Epithelial cell of prostate (primary cell): ENCODE measurements at places on chromosomes 12 and 14.

GRCh38 chr14:57943038-57943437 lies 77.1 kb upstream of the SLC35F4 start:
- no peak for DNase-seq

- peak; percentile 83 for DNase-seq
These were observed 11.3 kb downstream of the BDKRB1 start for GRCh38 chr14:96267336-96267735.

DNA sequence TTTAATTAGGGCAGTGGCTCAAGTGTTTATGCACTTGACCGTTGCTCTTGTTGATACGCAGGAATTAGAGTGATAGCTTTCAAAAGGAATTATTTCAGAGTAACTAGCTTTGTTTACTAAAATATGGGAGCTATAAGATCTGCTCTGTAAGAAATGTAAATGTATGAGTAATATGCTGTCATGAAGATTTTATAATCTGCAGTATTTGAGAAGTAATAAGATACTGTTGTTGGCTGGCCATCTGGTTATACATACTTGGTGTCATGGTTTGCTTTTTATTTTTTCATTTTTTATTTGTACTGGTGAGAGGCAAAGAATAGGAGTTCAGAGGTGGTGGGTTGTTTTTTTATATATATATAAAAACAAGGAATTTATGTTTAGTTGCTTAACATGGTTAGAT lies 58.5 kb downstream of the PLXNC1 start:
- no peak for DNase-seq

DNA sequence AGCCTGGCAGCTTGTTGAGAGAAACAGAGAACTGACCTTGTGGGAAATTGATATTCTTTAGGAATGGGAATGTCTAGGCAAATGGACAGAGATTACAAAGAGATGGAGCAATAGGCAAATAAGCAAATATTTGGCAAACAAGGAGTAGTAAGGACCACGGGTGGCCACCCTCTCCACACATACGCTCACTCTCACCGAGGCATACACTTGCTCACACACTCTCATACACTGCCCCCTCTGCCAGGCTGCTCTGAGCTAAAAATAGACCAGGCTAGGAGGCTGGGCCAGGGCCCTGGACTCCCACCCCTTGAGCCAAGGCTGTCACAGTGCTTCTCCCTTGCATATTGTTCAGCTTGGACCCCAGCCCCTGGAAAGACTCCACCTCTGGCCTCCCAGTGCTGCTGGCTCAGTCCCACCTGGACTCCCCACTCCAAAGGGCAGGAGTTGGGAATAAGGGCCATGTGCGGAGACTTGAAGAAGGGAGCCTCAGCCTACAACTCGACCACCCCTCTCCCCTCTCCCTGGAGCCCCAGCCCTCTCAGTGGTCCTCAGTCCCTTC lies 1.1 kb downstream of the PPP1R1A start:
- DNase-seq, result no peak

GRCh38 chr14:74064883-74065282 lies 19.4 kb downstream of the ALDH6A1 start:
- DNase-seq, result no peak

DNA sequence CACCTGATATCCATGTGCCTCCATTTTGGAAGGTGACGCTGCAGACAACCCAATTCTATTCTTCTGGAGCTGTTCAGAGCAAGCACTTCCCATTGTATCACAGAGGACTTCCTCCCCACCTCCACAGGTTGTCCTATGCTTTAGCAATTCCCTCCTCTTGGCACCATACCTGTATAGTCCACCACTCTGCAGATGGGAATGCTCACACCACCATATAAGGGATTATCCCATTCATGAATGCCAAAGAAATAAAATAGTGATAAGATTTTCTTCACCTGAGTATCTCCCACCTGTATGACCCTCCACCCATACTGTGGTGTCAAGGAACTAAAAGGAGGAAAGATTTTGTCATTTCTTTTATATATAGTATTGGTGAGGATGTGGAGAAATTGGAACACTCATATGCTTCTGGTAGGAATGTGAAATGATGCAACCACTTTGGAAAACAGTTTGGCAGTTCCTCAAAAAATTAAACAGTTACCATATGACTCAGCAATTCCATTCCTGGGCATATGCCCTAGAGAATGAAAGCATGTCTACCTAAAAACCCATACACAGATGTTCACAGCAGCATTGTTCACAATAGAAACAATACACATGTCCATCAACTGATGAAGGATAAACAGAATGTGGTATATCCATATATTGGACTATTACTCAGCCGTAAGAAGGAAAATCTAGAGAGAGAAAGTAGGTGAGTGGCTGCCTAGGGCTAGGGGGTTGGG lies 75.2 kb downstream of the FIGNL2 start:
- DNase-seq, result no peak

DNA sequence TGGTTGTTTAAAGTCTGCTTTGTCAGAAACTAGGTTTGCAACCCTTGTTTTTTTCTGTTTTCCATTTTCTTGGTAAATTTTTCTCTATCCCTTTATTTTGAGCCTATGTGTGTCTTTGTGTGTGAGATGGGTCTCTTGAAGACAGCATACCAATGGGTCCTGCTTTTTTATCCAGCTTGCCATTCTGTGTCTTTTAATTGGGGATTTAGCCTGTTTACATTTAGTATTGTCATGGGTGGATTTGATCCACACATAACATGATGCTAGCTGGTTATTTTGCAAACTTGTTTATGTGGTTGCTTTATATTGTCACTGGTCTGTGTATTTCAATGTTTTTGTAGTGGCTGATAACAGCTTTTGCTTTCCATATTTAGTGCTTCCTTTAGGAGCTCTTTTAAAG lies 17.2 kb upstream of the ART4 start:
- no peak for DNase-seq

GRCh38 chr12:109839444-109839843 lies 6.2 kb upstream of the TRPV4 start:
- no peak for DNase-seq

DNA sequence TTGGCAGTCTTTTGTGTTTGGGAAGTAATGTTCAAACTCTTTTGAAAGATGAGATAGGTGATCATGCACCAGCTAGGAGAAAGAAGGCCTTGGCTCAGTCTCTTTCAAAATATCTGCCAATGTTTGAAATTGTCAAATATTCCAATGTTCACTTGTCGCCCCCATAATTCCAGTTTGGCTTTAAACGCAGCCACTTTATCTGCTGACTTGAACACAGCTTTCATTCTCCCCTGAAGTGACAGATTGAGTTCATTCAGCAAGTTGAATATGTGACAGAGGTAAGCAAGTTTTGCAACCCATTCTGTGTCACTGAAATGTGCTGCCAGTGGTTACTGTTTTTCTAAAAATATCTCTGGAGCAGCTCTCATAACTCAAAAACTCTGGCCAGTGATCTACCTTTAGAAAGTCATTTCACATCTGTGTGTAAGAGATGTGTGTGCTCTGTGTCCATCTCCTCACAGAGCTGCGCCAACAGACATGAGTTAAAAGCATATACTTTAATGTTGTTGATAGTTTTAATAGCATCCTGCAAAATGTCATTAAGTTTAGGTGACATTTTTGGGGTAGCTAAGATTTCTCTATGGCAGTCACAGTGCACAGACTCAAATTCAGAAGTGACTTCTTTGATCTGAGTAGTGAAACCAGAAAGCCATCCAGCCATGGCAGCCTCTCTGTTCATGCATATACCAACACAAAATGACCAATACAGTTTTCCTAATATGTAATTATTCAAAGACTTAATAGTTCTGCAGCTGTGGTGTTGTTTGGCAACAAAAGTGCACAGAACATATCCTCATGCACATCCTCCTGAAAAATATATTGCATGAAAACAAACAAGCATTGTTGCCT lies 614.3 kb upstream of the MIS18BP1 start:
- DNase-seq, result no peak

DNA sequence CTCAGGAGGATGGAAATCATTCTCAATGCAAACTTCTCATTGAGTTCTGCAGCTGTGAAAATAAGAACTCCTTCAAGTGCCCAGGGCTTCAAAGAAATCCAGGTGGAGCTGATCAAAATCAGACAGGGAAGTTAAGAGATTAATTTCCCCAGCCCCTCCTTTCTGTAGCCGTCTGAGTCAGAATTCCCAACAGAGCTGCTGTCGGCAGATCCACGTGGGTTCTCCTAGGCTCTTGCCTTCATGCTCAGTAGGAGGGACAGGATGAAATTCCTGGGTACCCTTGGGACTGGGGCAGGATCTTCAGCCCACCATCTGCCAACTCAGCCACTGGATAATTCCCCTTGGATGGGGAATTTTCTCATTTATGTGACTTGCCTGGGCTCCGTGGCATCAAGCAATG lies 13.3 kb downstream of the TGFB3 start:
- no peak for DNase-seq

DNA sequence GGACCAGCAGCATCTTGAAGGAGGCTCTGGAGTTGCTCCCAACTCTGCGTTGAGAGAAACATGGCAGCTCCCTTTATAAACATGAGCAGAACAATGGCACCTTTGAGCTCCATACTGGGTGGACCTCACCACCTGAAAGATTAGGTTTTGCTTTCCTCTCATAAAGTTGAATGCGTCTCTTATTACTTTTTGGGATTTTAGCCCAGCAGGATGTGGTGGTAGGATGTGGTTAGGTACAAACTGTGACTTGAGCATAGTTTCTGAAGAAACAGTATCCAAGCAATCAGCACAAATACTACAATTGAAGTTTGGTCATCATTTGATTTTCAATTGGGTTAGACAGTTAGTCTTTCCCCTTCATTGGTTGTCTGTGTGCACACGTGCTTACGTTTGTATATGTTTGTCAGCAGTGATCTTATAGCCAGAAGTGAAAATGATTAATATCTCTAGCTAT lies at the start of gene PRR4:
PRR4 (minus strand) TSS at position 51 of the 454 bp plus-strand sequence; CDS start at position 13, 38 bp downstream.
- no peak for DNase-seq

GRCh38 chr12:116138781-116139180 lies 138.7 kb downstream of the MED13L start:
- no peak for DNase-seq

DNA sequence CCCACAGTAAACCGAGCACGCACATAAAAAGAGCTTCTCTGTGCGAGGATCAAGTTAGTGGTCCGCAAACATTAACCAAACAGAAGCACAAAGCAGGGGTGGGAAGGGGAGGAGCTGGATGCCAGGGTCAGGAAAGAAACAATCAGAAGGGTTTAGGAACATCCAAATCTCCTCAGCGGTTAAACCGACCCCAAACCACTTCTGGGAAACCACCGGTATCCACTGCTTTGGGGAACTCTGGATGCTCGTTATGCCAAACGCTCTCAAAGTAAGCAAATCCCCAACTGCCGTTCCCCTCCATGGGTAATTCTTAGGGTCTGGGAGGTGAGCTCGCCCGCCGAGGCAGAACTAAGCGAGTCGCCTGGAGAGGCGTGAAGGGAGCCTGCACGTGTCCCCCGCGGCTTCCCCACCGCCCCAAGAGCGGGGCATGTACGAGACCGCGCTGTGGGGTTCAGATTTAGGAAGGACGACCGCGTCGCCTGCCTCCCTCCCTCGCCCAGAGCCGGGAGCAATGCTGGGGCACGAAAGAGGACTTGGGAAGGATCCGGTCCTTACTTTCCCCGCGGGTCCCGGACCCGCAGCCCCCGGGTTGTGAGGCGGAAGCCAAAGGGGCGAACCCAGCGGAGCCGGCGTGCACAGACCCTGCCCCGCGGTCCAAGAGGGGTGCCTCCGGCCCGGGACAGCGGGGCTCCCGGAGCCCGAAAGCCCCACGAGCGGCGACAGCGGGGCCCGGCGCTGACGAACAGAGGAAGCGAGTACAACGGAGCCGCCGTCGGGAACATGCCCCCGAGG lies 711 bp downstream of the SBNO1 start:
- DNase-seq, result no peak

DNA sequence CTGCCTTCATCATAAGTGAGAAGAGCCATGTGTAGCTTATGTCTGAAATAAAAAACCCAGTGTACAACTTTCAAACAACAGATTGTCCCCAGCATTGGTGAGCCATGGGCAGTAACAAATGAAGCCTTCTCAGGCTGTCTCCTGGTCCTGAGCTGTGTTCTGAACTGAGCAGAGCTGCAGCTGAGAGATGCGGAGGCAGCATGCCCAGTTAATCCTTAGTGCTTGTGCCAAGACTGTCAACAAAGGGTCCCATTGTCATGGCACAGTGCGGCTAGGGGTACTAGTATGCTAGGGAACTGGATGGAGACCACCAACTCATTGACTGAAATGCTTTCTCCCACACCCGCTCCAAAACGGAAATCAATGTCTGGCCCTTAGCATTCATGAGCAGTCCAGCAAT lies 154.3 kb downstream of the RMST start:
- no peak for DNase-seq

- DNase-seq, result no peak
These were observed 4.6 kb upstream of the SEC23A start for GRCh38 chr14:39107591-39107996.

- DNase-seq, result no peak
These were observed 127.6 kb upstream of the EVL start for GRCh38 chr14:99937475-99938244.

- no peak for DNase-seq
These were observed 68.7 kb upstream of the HMGA2 start for GRCh38 chr12:65755596-65755978.

DNA sequence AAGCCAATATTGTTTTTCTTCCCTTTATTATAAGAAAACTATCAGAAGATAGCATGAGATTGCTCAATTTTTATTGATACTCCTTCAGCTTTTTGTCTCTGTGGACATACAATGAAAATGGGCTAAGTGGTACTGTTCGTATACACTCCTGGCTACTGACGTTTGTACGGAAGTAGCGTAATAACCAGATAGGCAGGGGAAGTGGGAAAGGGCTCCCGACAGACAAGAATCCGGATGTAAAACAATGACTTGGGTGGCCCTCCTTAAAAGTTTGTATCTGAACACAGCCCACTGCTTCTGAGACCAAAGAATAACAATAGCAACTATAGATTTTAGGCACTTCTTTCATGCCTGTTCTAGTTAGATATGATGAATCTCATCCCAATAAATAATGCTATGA lies 99.6 kb downstream of the RPS6KA5 start:
- no peak for DNase-seq

DNA sequence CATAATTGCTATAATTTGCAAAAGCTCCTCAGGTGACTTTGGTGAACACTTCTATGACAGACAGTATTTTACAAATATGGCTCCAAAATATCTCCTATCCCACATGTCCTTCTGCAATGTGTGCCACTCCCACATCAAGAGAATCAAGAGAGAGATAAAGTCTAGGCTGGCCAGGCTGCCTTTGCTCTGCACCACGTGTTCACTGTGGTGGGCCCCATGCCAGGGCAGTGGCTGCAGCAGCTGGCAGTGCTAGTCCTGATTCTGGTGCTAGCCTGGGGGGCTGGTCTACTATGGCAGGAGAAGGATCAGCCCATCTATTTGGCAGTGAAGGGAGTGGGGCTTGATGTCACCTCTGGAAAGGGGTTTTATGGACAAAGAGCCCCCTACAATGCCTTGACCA lies 86.3 kb downstream of the DRAM1 start:
- DNase-seq, result no peak

GRCh38 chr12:82027612-82028011 lies 268.5 kb upstream of the PPFIA2 start:
- DNase-seq, result no peak

- no peak for DNase-seq
These were observed 24.7 kb upstream of the SOCS2 start for GRCh38 chr12:93547778-93548177.

DNA sequence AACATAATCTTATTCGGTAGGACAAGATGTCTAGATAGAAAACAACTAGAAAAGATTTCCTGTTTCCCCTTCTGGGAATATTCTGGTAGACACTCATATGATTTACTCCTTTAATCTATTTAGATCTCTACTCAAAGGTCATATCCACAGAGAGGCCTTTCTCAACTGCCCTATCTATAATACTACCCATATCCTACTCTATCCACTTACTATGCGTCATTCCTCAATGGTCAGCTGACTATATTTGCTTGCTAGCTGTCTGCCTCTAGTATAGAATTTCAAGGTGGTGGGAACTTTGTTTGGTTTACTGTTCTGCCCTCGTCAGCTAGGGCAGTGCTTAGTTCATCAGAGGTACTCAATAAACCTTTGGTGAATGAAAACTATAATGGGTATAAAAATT lies 157.8 kb upstream of the PKP2 start:
- no peak for DNase-seq
